ENCODE measurements at places on chromosomes 12 and 14.
A peak's percentile ranks its signal among the peaks of the same experiment; 100 is the strongest.

- no peak for DNase-seq
These were observed 1.6 kb downstream of the SLC6A12 start for GRCh38 chr12:212415-212714.

DNA sequence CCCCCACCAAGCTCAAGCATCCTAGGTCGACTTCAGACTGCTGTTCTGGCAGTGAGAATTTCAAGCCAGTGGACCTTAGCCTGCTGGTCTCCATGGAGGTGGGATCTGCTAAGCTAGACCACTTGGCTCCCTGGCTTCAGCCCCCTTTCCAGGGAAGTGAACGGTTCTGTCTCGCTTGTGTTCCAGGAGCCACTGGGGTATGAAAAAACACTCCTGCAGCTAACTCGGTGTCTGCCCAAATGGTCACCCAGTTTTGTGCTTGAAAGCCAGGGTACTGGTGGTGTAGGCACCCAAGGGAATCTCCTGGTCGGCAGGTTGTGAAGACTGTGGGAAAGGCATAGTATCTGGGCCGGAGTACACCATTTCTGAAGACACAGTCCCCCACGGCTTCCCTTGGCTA lies 44.6 kb upstream of the FKBP4 start:
- no peak for DNase-seq

GRCh38 chr12:85468356-85469157 lies 188.5 kb downstream of the ALX1 start:
- no peak for DNase-seq

GRCh38 chr12:104641862-104642261 lies 185.1 kb downstream of the CHST11 start:
- no peak for DNase-seq

- DNase-seq, result peak; percentile 12
These were observed 58.1 kb upstream of the SRSF5 start for GRCh38 chr14:69708586-69709560.

- no peak for DNase-seq
These were observed 73.8 kb downstream of the PRKCH start for GRCh38 chr14:61395115-61395725.

DNA sequence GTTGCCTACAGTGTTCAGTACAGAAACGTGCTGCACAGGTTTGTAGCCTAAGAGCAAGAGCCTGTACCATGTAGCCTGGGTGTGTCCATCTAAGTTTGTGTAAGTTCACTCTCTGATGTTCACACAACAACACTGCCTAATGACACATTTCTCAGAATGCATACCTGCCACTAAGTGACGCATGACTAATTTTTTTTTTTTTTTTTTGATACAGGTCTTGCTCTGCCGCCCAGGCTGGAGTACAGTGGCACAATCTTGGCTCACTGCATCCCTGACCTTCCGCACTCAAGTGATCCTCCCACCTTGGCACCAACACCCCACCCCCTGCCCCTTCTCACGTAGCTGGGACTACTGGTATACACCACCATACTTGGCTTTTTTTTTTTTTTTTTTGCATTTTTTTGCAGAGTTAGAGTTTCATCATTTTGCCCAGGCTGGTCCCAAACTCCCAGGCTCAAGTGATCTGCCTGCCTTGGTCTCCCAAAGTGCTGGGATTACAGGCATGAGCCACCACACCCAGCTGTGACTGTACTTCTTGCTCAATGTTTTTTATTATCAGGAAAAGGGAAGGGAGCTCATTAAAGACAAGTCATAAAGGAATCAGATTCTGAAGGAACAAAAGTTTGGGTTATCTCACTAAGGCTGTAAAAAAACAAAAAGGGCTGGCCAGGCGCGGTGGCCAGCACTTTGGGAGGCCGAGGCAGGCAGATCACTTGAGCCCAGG lies 10.0 kb upstream of the CDC42BPB start:
- DNase-seq, result no peak

DNA sequence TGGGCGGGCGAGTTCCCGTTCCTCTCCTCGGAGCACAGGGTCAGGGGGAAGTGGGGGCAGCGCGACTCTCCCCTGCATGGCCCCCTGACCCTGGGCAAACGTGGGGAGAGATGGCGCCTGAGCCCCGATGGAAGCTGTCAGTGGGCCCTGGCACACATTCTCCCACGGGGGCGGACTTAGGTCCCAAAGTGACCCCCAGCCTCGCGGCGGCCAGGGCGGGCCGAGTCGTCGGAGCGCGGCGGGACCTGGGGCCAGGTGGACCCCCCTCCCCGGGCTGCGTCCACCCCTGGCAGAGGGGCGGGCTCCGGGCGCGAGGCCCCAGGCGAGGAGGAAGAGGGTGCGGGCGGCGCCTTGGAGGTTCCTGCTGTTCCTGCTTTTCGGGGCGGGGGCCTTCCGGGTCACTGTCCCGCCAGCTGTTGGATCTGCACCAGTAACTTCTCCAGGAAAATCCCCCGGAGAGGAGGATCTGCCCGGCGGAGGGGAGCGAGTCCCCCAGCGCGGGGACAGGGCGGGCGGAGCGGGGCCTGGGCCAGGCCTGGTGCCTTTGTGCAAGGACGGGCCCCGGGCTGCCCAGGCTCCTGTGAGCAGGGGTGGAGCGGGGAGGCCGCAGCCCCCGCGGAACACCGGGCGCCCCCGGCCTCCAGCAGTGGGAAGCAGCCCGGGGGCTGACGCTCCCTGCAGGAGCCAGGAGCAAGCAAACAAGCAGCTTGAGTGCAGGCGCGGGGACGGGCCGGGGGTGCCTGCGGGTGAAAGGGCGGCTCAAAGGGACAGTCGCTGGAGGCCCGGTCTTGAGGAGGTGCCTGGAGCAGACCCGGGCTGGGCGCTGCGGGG lies 15.3 kb downstream of the TNFAIP2 start:
- DNase-seq, result no peak

- no peak for DNase-seq
These were observed 127.1 kb downstream of the ITPR2 start for GRCh38 chr12:26705851-26706250.

- no peak for DNase-seq
These were observed 14.3 kb upstream of the PIP4K2C start for GRCh38 chr12:57576613-57577160.

DNA sequence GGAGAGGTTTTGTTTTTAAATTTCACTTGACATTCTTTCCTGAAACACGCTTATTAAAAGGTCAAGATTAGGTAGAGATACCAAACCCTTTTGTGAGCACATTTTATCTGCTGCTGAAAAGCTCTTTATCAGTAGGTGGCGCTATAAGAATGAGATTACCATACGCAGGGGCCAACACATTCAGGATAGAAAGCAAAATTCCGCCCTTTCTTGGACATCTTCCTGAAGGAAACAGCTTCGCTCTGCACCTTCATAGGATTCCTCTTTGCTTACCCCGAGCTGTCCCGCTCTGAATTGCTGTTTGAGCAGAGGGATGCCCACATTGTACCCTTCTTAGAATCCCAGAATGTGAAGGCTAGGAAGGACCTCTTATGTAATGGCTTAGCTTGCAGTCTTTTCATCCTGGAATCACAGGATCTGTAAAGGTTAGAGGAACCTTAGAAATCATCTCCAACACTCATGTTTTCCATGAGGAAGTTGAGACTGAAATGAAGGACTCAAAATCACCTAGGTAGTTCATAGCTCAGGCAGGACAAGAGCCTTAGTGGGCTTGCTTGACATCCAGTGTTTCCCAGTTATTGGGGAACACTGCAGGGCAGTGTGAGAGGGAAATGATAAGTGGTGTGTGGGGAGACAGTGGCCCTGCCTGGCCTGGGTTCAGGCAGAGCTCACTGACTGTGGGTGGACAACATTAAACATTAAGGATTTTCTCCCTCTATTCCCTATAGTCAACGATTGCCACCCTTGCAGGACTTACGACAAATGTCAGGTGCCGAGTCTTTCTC lies 38.7 kb upstream of the CRY1 start:
- DNase-seq, result no peak
